Mesendoderm (in vitro differentiated cells): ENCODE measurements at places on chromosomes 6 and 20.

DNA sequence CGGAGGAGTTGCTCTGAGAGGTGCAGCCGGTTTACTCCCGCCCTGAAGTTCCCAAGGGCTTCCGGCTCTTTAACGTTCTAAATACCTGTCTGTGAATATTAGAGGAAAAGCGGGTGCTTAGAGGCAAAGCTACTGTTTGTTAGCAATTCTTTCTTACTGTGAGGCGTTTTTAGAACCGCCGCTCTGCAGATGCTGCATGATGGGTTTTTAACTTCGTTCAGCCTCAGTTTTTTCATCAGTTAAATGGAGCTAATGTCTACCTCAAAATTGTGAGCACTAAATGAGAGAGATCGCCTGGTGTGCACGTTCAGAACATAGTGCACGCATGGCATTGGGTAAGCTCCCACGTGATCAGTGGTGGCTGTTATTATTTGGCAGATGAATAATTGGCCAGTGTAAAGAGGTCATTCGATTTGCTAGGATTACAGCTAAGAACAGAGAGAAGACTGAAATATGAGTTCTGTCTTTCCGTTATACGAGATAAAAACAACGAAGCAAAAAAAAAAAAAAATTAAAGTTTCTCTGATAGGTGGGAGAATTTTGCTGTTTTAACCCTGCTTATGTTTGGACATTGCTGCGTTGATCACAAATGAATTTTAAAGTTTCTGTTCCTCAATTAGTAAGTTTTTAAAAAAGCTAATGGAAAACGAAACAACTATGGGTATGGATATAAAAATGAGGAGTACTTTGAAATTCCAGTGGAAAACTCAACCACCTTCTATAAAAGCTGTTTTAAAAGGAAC lies 660 bp upstream of the TFB1M start:
- DNase-seq: no peak
- no peaks in the 10 kb centered on the region for H3K27me3 ChIP-seq
- peak overlapping the region; percentile 70 for H3K4me3 ChIP-seq
- H3K36me3 ChIP-seq: no peaks in the 10 kb centered on the region
- peak overlapping the region; percentile 69 for H3K27ac ChIP-seq

DNA sequence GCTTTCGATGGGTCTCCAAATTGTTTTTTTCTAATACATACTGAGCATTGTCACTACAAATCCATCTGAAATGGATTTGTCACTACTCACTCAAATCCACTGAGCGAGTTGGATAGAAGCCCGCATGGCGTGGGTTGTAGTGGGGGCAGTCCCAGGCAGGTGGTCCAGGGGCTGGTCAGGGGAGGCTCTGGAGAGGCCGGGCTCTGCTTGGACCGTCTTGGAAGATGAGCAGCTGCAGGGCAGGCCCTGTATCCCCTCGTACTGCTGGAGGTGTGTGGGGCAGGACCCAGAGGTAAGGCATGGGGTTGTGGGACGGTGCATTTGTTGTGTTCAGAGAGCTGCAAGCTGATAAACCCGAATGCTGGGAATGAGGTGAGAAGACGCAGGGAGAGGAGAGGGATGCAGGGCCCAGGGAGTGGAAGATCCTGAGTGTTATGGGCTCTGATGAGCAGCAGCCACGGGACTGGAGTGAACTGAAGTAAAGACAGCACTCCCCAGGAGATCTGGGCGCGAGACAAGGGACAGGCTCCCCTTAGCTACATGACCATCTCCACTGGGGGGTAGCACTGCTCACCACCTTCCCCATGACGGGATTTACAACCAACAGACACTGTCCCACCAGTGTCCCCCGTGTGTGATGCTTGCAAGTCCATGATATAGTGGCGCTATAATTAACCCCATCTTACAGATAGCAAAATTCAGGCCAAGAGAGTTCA lies 45.9 kb downstream of the PSMG4 start:
- H3K27me3 ChIP-seq: no peaks in the 10 kb centered on the region
- H3K4me3 ChIP-seq: no peak overlapping the region
- H3K4me1 ChIP-seq: no peaks in the 10 kb centered on the region
- no peak for DNase-seq
- H3K36me3 ChIP-seq: no peaks in the 10 kb centered on the region

DNA sequence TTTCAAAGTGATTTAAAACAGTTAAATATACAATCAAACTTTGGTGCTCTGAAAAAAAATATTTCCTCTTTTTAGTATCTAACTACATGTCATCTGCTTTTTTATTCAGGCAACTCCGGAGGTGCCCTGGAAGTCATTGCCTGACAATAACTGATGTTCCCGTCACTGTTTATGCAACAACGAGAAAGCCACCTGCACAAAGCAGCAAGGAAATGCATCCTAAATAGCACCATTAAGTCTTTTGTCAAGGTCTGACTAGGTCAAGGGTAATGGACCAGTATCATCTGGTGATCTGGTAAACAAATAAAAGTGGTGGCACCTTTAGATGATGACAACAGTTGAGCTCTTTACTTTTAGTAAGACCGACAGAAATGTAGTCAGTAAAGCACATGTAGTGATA lies 13.2 kb downstream of the FAM229B start:
- H3K27ac ChIP-seq: no peak overlapping the region
- no peak overlapping the region for H3K4me3 ChIP-seq
- DNase-seq: no peak
- no peaks in the 10 kb centered on the region for H3K36me3 ChIP-seq

DNA sequence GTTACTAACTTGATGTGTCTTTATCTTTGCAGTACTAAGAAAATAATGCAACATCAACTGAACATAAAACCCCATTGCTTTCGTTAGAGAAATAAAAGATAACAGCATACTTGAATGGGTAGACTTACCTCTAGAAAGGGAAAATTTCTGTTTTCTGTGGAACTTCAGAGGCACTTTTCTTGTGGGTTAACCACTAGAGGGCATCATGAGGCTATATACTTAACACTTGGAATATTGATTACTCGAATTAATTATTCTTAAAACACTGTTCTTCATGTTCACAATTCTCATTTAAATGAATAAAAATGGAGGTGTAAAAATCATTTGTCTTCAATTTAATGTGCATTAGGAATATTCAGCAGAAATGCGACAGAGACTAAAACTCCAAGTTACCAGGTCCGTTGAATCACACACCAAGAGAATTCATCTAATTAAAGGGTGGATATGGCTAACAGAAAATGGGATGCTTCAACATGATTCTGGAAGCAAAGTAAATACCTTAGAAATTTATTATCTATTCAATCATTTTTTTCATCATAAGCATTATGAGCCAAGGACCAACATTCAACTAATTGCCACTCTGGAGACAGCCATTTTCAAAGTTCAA lies 330.8 kb upstream of the PREP start:
- no peak overlapping the region for H3K4me3 ChIP-seq
- H3K27ac ChIP-seq: no peak overlapping the region
- H3K4me1 ChIP-seq: no peaks in the 10 kb centered on the region
- DNase-seq: peak; percentile 51
- H3K27me3 ChIP-seq: no peaks in the 10 kb centered on the region
- no peaks in the 10 kb centered on the region for H3K36me3 ChIP-seq

DNA sequence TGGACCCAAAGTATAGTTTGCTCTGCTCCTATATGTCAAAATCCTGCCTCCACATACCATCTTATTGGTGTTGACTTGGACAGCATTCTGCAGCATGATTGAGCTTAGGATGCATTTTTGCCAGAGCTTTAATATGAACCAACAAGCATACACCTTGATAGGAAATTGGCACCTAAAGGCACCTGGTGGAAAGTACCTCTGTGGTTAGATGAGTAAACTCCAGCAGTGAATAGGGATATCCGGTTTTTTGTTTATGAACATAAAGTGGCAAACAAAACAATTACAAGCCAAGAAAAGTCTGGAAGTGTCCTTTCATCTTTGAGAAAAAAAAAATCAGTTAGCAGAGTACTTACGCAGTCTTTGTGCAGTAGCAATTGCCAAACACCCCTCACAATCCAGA lies 6.2 kb upstream of the CYP24A1 start:
- H3K36me3 ChIP-seq: no peaks in the 10 kb centered on the region
- no peak overlapping the region for H3K27ac ChIP-seq
- no peaks in the 10 kb centered on the region for H3K4me1 ChIP-seq
- DNase-seq: no peak

DNA sequence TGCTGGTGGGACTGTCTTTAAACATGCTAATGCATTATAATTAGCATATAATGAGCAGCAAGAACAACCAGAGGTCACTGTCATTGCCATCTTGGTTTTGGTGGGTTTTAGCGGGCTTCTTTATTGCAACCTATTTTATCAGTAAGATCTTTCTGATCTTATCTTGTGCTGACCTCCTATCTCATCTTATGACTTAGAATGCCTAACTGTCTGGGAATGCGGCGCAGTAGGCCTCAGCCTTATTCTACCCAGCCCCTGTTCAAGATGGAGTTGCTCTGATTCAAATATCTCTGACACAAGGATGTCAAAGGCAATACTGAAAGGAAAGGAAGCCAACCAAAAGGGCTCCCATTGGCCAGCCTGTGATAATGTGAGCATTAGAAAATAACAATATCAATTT lies 29.8 kb upstream of the SEC63 start:
- no peak overlapping the region for H3K4me3 ChIP-seq
- no peaks in the 10 kb centered on the region for H3K36me3 ChIP-seq
- H3K4me1 ChIP-seq: peaks cover 13% of the 10 kb centered on the region

DNA sequence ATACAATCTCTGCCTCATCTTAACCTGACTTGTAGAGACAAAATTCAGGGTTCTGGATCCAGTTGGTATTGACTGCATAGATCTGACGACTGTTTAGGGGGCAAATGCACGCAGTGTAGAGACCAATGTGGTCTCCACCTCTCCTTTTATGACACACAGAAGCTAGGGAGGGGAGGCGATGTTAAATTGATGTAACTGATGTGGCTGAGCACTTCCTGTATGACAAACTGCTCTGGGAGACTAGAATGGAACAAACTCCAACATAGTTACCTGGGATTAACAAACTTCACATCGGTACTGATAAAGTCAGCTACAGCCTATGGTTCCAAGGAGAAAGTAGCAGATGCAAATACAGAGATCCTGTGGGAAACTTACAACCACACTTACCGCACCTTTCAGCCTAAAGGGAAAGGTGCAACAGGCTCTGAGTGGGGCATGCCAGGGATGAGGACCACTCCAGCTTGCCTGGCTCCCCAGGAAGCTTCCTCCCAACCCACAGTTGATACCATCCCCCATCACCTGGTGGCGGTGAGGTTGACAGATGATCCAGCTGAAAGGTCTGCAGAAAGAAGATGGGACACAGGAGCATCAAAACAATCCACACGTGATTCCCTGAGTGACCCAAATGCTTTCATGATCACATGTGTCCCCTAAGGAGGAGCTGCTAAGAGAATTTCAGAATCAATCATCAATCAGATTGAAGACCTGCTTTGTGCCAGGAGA lies 60.6 kb upstream of the MRPS10 start:
- no peaks in the 10 kb centered on the region for H3K4me1 ChIP-seq
- no peak for DNase-seq
- no peak overlapping the region for H3K4me3 ChIP-seq
- no peak overlapping the region for H3K27ac ChIP-seq
- H3K27me3 ChIP-seq: no peaks in the 10 kb centered on the region
- H3K36me3 ChIP-seq: no peaks in the 10 kb centered on the region

GRCh38 chr6:151087861-151088598 lies 151.7 kb upstream of the AKAP12 start:
- no peak overlapping the region for H3K4me3 ChIP-seq
- no peak for DNase-seq
- no peak overlapping the region for H3K27ac ChIP-seq

DNA sequence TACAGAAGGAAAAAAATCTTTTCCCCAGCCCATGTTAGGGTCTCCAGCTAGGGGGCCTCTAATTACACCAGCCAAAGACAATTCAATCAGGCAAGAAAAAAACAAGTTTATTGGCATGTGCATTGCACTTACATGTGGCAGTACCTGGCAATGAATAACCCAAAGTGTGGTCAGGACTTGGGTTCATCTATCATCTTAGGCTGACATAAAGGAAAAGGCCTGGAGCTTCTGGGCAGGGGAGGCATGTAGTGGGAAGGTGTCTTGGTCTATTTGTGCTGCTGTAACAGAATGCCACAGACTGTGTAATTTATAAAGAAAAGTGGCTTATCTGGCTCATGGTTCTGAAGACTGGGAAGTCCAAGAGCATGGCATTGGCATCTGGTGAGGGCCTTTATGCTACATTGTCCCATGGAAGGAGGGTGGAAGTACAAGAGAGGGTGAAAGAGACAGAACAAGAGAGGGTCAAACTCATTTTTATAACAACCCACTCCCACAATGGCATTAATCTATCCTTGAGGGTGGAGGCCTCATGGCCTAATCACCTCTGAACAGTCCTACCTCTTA lies 4.4 kb upstream of the PYGB start:
- H3K4me1 ChIP-seq: no peaks in the 10 kb centered on the region
- H3K27ac ChIP-seq: no peak overlapping the region
- no peak overlapping the region for H3K4me3 ChIP-seq
- DNase-seq: no peak
- H3K36me3 ChIP-seq: no peaks in the 10 kb centered on the region
- no peaks in the 10 kb centered on the region for H3K27me3 ChIP-seq

- H3K27ac ChIP-seq: no peak overlapping the region
- H3K4me1 ChIP-seq: peaks cover 2% of the 10 kb centered on the region
- no peak overlapping the region for H3K4me3 ChIP-seq
- no peaks in the 10 kb centered on the region for H3K36me3 ChIP-seq
- peak; percentile 43 for DNase-seq
- peaks cover 3% of the 10 kb centered on the region for H3K27me3 ChIP-seq
Observed at GRCh38 chr20:3461211-3461771, 9.5 kb upstream of the ATRN start.

DNA sequence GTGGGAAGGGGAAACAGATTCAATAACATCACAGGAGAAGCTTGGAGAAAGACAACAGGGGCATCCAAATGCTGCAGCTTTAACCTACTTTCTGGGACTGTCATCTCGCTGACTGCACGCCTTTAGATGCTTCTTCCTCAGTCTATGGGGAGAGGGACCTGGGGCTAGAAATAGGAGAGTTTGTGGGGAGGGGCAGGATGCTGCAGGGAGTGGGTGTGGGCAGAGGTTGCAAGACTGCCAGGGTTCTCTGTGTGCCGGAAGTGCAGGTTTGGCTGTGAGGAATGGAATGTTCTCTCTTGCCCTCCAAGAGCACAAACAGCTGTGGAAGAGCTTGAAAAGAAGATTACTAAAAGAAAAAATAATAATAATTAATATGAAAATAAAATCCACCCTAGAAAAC lies 93.2 kb downstream of the FOXO3 start:
- no peak for DNase-seq
- no peak overlapping the region for H3K4me3 ChIP-seq
- H3K36me3 ChIP-seq: no peaks in the 10 kb centered on the region
- no peaks in the 10 kb centered on the region for H3K27me3 ChIP-seq

GRCh38 chr6:18154507-18155149 lies at the start of gene TPMT:
Gene TPMT, minus strand, starts transcription at chr6:18155077. Its CDS starts 5,950 bp downstream, at chr6:18149127.
- no peak for DNase-seq
- peak within 1 kb of the TSS; percentile 83 for H3K27ac ChIP-seq
- peak within 1 kb of the TSS; percentile 97 for H3K4me3 ChIP-seq

DNA sequence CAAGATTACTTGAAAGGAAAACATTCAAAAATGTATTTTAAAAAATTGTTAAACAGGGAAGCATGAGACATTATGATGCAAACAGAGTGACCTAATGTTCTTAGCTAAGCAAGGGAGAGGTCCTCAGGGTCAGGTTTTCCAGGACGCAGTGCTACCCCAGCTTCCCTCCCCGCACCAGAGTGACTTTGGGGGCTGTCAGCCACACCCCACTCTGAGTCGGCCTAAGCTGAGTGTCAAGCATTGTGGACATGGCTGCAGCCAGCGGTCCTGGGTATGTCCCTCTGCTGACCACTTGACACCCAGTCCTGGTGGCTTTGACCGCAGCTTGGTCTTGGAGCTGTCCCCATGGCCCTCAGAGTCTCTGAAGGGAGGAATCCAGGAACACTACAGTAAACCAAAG lies 54.9 kb upstream of the CD93 start:
- no peak overlapping the region for H3K27ac ChIP-seq
- H3K36me3 ChIP-seq: no peaks in the 10 kb centered on the region
- DNase-seq: no peak
- H3K4me3 ChIP-seq: no peak overlapping the region
- no peaks in the 10 kb centered on the region for H3K4me1 ChIP-seq
